ENCODE measurements at places on chromosomes 7 and 10.

GRCh38 chr7:42877862-42878261, 34.0 kb downstream of the C7orf25 start:
- no peak for DNase-seq

GRCh38 chr10:6039711-6040110, 22.5 kb downstream of the IL2RA start:
- DNase-seq = no peak

DNA sequence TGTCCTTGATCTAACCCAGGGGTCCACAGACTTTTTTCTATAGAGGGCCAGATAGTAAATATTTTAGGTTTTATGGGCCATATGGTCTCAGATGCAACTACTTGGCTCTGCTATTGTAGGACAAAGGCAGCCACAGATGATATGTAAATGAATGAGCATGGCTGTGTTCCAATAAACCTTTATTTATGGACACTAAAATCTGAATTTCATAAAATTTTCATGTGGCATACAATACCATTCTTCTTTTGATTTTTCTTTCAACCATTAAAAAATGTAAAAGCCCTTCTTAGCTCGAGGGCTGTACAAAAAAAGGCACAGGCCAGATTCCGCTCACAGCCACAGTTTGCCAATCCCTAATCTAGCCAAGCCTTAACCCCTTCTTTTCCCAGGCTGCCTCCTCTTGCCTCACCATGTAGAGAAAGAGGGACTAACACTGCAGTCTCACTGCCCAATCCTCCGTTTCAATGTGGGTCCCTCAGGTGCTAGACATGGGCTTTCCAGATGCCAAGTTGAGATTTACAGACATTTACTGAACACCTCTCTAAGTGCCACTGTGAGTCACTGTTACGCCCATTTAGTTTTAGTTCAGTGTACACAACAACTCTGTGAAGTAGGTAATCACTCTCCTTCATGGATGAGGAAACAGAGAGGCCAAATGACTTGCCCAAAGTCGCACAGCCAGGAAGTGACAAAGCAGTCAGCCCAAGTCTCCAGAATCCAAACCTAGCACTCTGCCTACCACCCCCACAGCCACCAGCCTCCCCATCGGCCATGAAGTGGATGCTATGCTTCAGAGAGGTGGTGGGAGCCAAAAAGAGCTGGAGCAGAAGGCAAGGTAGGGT, 132.6 kb upstream of the PDLIM1 start:
- no peak for DNase-seq

DNA sequence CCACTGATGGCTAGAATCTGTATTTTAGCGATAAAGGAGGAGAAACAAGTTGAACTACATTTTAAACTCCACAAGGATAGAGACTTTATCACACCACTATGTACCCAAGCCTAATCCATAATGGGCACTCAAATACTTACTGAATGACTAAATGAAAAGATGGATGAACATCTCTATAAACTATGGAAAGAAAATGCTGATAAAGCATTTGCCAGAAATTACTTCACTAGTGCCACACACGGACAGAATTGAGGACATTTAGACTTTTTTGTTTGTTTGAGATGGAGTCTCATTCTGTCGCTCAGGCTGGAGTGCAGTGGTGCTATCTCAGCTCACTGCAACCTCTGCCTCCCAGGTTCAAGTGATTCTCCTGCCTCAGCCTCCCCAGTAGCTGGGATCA, 1.7 kb upstream of the NSUN6 start:
- DNase-seq = no peak

- no peak for DNase-seq
Observed at GRCh38 chr10:123901621-123902020, 10.0 kb upstream of the CPXM2 start.

- no peak for DNase-seq
Observed at GRCh38 chr10:23310404-23310803, 34.2 kb downstream of the C10orf67 start.

GRCh38 chr10:121154846-121155245, 303.7 kb downstream of the WDR11 start:
- no peak for DNase-seq

GRCh38 chr10:79142064-79142491, 73.3 kb downstream of the ZMIZ1 start:
- no peak for DNase-seq

DNA sequence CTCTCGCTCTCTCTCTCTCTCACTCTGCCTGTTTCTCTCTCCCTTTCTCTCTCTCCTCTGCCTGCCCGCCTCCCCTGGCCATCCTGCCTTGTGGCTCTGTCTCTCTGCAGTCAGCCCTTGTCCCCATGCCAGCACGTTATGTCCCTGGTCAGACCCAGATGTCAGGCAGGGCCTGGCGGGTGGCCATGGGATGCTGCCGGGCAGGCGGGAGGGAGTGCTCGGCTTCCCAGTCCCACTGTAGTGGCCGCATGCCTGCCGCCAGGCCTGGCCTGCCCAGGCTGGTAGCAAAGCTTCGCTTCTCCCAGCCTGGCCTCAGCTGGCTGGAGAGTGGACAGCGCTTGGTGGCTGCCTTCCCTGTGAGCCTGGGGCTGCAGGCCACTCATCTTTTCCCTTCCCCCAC, 121.5 kb upstream of the ZNF716 start:
- DNase-seq = no peak

DNA sequence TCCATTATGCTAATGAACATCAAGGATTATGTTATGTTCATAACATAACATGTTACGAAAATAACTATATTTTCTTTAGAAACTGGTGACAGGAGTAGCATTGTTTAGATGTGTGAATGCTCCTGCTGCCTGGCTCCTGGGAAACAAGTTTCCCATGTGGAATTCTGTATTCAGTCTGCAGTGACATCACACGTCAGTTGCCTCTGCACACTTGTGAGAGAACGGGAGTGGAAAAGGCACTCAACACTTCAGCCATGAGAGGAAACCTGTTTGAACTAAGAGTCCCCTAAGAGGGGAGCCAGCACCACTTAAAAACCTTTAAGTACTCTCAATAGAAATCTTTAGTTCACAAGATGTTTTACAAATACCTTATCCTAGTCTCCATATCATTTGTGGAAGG, 140.3 kb upstream of the FAM20C start:
- DNase-seq = no peak

DNA sequence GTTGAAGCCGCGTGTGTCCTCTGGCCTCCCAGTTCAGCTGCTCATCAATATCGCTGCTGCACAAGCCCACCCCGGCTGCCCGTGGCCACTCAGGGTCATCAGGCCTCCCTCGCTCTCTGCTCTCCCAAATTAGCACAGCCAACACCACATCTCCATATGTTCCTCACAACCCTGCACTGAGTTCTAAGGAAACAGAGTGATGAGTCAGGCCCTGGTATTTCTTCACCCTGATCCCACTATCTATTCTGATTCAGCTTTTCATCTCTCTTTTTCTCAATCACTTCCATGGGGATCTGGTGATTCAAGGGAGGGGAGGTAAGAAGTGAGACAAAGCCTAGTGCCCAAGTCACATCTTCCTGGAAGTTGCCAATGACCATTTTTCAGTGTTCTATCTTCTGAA, 23.8 kb downstream of the CYTH3 start:
- no peak for DNase-seq

DNA sequence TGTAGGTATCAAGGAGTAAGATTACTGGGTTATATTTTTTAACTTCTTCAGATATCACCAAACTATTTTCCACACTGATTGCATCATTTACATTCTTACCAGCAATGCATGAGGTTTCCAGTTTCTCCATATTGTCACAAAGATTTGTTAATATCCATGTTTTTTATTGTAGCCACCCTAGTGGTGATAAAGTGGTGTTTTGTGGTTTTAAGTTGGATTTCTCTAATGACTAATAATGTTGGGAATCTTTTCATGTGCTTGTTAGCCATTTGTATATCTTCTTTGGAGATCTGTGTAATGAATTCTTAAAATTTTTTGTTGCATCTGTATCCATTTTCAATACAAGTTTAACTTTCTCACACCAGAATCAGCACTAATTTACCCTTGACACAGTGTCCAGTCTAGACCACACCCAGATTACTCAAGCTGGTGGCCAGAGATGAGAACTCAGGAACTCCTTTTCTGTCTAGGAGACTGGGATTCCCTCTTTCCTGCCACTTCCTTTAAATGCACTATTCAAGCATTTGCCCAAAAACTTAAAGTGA, 67.0 kb upstream of the PLXDC2 start:
- DNase-seq = no peak

GRCh38 chr10:61066661-61067344, 122.8 kb upstream of the RHOBTB1 start:
- DNase-seq = no peak

DNA sequence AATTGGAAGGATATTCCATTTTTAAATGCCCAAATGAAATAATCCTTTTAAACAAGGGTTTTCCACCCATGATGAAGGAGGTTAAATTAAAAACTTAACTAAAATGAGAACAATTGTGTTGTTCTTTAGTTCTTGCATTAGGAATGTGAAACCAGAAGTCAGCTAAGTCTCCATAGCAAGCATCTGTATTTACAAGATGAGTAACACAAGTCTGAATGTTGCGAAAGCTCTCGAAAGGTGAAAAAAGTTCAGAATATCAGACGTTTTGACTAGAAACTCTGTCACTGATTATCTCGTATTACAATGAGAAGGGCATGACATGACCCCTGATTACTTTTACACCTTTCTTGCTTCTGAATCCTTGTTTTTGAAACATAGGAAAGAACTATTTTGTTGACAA, 149.6 kb downstream of the BICC1 start:
- no peak for DNase-seq

GRCh38 chr10:85642082-85642420, 724.5 kb downstream of the GRID1 start:
- DNase-seq = no peak

GRCh38 chr7:88314061-88314491, 7.4 kb upstream of the STEAP4 start:
- no peak for DNase-seq

GRCh38 chr10:104109908-104110662, 11.9 kb upstream of the SFR1 start:
- DNase-seq = no peak

- DNase-seq = no peak
Observed at GRCh38 chr10:18793951-18794350, 134.7 kb downstream of the ARL5B start.

DNA sequence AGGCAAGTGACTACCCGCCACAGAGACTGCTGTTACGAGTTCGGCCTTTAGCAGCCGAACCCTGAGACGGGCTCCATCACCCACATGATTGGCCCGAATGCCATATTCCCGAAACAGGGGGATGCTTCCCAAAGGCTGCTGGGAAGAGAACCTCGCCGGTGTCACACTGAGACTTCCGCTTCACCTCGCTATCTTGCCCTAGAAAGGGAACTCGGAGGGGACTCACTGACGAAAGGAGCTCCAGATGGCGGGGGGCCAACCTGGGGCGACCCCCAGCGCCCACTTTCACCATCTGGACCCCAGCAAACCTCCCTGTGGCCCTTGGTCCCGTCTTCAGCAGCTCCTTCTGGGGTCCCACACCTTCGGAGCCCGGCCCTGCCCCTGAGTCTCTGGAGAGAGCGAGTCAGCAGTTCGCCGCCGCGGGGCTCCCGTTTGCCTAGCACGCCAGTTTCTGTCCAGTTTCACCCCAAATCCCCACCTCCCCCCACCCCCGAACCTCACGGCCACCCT, 529 bp downstream of the HPS1 start:
- no peak for DNase-seq

- no peak for DNase-seq
Observed at GRCh38 chr10:116239229-116239628, 33.8 kb downstream of the GFRA1 start.

- no peak for DNase-seq
Observed at GRCh38 chr10:25852364-25852941, 81.6 kb upstream of the MYO3A start.

- no peak for DNase-seq
Observed at GRCh38 chr10:5464546-5464945, 34.8 kb downstream of the CALML5 start.

GRCh38 chr10:96632974-96633710, 46.3 kb upstream of the TM9SF3 start:
- DNase-seq = no peak

GRCh38 chr7:121916211-121916610, 43.2 kb downstream of the PTPRZ1 start:
- no peak for DNase-seq

DNA sequence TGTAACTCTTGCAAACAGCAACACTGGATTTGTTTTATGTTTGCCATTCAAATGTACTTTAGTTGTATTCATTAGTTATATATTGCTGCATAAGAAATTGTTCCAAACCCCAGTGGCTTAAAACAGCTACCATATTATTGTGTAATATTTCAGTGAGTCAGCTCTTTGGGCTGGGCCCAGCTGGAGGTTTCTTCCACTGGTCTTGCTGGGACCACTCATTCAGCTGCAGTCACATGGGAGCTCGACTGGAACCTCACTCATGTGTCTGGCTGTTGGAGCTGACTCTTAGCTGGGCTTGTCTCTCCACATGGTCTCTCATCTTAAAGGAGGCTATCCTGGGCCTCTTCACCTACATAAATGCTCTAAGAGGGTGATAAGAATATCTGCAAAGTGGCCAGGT, 23.2 kb upstream of the PIP4K2A start:
- DNase-seq = no peak

DNA sequence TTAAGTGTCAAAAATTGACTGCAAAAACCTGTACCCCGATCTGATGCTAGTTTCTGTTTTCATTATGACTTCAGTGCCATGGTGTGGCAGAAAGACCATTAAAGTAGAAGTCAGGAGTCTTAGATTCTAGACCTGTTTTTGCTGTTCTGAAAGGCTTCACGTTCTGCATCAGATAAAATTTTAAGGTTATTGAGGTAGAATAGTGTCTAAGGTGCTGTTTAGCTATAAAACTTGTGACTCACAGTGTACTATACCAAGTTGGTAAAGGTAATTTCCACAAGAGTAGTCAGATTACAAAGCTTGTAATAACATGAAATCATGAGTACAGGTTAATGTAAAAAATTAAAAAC, 38.6 kb downstream of the ZNRF2 start:
- DNase-seq = peak; percentile 21

GRCh38 chr7:125681508-125681907, 751.9 kb upstream of the POT1 start:
- DNase-seq = no peak

DNA sequence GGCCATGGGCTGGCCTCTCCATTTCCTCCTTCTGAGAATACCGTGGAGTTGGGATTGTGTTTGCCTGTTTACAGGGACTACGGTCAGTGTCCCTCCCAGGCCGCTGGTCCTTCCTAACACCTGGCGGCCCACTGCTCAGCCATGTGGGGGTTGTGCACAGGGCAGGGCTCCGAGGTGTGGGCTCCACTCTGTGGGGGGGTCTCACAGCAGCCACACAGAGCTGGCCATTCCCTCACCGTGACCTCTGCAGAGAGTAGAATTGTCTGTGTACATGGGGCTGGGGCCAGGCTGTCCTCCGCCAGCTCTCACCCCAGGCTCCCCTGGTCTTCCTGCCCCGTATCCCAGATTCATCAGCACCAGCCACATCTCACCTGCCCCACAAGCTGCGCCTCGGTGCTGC, 60.1 kb downstream of the PTPRN2 start:
- DNase-seq = no peak

DNA sequence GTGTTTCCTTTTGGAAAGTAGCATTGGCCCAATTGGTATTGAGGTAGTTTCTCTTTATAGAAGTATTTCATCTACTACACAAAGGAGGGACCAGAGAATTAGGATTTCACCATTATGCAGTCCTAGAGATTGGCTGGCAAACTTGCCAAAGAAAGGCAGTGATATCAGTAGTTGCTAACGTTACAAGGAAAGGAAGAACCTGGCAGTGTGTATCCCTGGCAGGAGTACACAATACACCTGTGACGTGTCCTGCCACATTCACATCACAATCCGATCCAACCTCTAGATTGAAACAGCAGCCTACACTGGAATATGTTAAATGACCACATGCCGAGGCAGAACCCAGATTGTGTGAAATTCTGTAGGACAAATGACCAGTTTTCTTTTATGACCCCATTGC, 81.7 kb downstream of the CACNB2 start:
- DNase-seq = no peak

GRCh38 chr7:27576360-27576944, 86.2 kb downstream of the HIBADH start:
- peak; percentile 5 for DNase-seq
